ENCODE measurements at places on chromosomes 4 and X.

GRCh38 chr4:130628531-130628930 is 1532.6 kb downstream of the C4orf33 start:
- DNase-seq, result no peak

- no peak for DNase-seq
Measured at GRCh38 chrX:3119376-3119775, 78.1 kb downstream of the ARSF start.

DNA sequence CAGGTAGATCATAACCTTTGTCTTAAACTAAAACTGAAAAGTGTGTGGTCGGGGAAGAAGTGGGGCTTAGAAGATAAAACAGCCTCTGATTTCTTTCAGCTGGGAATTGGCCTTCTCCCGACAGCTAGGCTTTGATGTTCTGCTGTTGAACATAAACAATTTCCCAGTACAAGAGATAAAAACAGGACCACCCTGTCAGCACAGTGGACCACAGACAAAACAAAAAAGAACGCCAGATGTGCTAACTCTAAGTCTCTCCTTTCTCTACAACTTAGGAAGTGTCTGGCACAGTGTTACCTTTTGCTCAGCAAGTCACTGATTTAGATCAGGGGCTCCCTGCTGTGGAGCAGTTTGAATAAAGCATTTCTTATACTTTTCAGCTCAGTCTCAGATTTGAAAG is 87.5 kb upstream of the UXT start:
- no peak for DNase-seq

DNA sequence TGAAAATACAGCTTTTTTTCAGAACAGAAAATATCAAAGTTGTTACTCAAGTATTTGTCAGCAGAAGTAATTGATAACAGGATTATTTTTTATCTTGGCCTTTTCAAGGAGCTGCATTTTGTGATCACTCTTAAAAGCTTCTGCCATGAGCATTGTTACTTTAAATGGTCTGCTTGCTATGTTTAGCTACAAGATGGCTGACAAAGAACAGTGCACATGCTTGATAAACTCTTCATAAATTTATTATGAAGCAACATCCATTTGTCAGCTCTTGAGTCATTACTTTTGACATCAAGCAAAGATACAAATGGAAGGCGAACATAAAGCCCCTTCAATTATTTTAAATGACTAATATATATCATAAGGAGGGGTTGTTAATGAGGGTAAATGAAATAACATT is 205.4 kb upstream of the RPS6KA3 start:
- no peak for DNase-seq

DNA sequence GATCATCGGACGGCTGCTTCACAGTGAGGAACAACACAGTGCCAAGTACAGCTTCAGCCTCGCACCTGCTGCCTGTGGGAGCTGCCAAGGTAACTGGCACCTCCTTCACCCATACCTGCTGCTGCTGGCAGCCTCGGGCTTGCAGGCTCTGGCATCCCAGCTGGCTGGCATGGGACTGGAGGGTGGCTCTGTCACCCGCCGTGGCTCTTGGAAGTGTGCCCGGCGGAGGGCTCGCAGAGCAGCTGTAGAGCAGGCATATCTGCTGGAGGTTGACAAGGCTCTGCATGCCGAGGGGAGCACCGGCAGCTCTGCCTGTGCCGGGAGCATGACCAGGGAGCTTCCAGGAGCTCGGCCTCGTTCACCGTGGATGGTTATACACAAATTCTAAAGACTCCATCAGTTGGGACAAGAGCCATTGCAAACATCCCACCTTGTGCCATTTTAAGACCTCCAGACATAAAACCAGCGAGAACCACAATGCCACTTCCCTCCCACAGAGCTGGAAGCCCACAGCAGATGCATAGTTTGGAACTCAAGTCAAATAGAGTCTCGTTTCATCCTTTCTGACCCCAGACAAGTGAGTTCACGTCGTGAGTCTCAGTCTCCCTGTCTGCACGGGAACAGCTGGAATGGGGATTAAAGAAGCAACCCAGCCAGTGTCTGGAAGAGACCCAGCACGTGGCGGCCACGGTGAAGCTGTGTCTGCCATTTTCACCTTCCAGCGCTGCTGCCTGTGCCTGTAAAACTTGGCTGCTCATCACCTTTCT is 84.3 kb upstream of the PSAPL1 start:
- DNase-seq, result no peak

GRCh38 chr4:155608225-155608885 is 58.3 kb upstream of the GUCY1A1 start:
- DNase-seq, result no peak

GRCh38 chrX:131987252-131987651 is 35.9 kb upstream of the STK26 start:
- no peak for DNase-seq

DNA sequence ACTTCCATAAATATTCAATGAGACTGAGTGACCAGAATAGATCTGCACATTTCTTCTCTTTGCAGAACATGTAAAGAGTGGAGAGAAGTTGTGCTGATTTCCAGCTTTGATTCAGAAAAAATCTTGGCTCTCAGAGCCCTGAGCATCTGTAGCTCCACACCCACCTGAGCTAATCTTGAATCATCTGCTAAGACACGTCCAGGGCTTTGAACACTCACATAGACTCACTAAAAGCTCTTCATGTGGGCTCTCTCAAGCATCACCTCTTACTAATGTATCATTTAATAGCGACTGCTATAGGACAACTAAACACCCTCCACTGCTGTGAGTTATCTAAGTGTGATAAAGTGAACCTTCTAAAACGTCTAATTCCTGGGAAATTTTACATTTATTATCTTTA is 147.7 kb upstream of the GRIA3 start:
- DNase-seq, result no peak

GRCh38 chr4:134201216-134202161 is at the start of gene PABPC4L:
Gene PABPC4L, minus strand, starts transcription at chr4:134201789. Its CDS starts 770 bp downstream, at chr4:134201019.
- no peak for DNase-seq

DNA sequence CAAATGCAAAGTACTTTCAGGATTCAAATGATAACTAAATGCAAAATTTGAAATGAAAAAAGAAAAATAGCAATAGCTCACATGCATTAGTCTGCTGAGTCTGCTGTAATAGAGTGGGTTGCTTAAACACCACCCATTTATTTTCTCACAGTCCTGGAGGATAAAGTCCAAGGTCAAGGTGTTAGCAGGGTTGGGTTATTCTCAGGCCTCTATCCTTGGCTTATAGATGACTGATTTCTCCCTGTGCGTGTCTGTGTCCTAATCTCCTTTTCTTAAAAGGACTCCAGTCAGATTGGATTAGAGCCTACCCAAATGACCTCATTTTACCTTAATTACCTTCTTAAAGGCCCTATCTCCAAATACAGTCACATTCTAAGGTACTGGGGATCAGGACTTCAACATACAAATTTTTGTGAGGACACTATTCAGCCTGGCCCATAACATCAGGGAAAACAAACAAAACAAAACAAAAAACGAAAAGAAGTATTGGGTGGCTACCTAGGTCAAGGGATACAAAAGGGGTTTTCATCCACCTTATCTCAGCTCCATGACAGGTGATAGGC is 6.3 kb upstream of the TBL1X start:
- DNase-seq, result no peak

- no peak for DNase-seq
Measured at GRCh38 chr4:2930135-2930757, 33.0 kb downstream of the NOP14 start.

DNA sequence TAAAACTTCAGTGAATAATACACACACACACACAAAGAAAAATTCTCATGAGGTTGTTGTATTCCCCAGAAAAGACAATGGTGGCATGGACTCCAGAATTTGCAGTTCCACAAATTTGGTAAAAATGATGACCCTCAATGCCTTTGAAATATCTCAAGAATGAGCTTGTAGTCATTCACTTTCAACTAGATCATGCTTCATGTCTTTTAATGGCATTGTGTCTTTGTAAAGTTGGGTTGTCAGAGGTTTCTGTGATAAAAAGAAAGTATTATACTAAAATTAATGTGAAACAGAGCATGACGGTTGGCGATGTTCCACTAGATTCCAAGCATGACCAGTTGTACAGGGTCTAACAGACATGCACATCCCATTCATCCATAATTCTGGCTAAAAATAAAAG is 685.0 kb upstream of the FRG1 start:
- DNase-seq, result no peak

- DNase-seq, result no peak
Measured at GRCh38 chr4:26736621-26737020, 124.0 kb upstream of the STIM2 start.
